ENCODE measurements at places on chromosomes 1 and 21.

- no peak for DNase-seq
Measured at GRCh38 chr1:228717081-228717480, 18.2 kb upstream of the RHOU start.

GRCh38 chr1:150626150-150626549 is 3.3 kb downstream of the ENSA start:
- no peak for DNase-seq

GRCh38 chr1:37999430-38000232 is 5.7 kb downstream of the FHL3 start:
- DNase-seq = no peak

GRCh38 chr1:45785583-45785982 is 17.8 kb upstream of the MAST2 start:
- no peak for DNase-seq

DNA sequence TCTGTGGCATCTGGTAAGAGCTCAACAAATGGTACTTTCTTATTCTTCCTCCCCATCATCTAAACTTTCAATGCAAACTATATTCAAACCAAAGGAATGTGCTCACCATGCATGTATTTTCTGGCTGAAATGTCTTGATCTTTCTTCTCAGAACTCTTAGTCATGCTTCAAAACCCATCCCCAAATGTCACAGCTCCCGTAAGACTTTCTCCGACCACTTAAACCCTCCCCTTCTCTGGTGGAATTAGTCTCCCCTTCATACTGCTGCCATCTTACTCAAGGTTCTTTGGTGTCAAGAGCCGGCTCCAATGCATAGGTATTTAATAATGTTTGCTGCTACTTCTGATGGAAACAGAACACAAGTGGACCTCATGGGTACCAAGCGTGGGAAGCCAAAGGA is 538.1 kb downstream of the MATN1 start:
- no peak for DNase-seq

DNA sequence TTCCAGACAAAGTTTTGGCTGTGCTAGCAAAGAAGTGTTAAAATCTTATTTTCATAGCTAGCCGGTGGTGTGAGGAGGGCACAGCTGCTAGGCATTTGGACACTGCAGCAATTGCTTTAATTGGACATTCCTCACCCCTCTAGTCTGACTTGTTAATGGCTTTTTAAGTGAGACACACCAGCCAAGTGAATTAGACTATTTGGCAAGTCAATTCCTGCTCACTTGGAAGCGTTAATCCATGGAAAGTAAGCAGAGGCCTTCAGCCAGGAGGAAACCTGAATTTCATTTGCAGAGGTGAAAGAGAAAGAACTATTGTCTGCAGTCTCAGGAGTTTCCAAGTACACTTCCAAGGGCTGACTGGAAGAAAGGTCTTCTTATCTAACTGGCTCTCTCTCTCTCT is 175.7 kb downstream of the ST6GALNAC3 start:
- no peak for DNase-seq

GRCh38 chr1:63918418-63918945 is 144.7 kb downstream of the ROR1 start:
- no peak for DNase-seq

DNA sequence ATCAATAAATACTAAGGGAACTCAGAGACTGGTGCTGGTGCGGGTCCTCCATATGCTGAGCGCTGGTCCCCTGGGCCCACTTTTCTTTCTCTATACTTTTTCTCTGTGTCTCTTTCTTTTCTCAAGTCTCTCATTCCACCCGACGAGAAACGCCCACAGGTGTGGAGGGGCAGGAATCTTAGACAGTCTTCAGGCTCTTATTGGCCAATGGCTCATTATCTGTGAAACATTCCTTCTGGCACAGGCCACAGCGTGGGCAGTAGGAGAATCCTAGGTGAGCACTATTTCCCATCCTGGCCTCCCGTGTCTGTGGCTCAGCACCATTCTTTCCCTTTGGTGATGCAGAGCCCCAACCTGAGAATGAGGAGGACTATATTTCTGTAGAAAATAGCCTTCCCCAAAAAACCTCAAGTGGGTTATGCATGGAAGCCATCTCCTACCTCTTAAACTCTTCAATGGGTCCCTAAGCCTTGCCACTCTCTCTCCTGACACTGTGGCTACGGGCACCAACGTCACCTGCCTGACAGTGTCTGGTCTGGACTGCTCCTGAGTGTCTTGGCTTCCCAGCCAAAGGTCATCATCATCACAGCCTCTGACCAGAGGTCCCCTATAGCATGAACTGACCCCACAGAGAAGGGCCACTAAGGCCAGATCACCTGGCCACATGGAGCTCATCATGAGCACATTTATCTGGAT is 6.2 kb upstream of the SLAMF1 start:
- no peak for DNase-seq

GRCh38 chr1:43152866-43153265 is 19.2 kb downstream of the EBNA1BP2 start:
- no peak for DNase-seq

DNA sequence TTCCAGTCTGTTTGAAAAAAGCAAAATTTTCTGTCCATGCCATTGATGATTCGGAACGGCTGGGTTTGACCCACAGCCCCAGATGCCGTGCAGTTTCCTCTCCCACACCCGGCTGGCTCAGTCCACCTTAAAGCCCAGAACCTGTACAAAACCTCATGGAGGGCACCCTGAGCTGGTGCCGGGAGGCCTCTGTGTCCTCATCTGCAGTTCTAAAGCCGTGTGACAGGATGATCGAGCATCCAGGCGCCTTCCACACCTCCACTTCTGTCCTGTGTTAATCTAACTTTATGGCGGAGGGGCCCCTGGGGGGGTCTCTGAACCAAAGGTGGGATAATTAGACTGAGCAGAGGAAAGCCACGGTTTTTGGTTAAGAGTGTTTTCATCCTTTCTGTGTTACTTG is 49.6 kb downstream of the SLC37A1 start:
- DNase-seq = no peak

DNA sequence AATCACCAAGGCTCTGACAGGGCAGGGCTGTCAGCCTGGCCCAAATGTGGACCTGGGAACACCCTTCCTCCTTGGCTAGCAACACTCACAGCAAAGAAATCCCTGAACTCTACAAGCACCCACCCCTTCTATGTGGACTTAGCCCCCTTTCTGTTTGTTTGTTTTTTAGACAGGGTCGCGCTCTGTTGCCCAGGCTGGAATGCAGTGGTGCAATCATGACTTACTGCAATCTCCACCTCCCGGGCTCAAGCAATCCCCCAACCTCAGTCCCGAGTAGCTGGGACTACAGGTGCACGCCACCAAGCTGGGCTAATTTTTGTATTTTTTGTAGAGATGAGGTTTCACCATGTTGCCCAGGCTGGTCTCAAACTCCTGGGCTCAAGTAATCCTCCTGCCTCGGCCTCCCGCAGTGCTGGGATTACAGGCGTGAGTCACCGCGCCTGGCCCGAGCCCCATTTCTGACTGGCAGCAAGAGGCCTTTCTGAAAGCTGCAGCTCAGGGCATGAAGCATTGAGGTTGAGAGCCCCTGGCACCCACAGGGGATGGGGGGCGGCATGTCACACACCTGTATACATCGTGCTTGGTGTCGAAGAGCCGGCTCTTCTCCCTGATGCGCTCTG is 16.2 kb downstream of the RIPK4 start:
- DNase-seq = no peak

DNA sequence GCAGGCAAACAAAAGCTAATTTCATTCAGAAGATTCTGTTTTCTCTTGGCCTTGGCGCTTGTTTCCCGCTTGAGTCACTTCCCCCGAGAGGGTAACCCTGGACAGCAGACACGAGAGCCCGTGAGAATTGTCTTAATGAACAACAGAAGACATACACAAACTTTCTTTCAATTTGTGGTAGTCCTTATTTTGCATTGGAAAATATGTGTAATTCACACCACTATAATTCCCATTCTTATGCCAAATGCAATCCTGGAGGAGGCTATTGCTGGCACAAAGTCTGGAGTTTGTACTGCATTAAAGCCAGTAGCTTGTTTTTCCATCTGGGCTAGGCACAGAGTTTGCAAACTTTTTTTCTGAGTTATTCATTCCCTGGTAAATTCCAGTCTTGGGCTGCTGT is 109.8 kb upstream of the IVNS1ABP start:
- no peak for DNase-seq

DNA sequence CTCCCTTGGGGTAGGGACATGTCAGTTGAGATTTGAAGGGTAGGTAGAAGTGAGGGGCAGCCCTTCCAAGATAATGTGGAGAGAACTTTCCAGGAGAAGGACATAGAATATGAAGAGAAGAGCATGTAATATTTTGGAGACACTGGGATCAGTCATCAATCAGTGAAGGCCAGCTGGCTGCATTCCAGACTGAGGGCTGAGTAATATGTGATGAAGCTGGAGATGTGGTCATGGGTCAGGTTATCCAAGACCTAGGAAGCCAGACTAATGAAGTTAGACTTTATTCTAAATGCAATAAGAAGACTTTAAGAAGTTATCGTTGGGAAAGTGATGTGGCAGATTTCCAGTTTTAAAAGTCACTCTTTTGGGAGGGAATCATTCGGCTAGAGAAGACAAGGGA is 262.0 kb downstream of the HMCN1 start:
- no peak for DNase-seq

- no peak for DNase-seq
Measured at GRCh38 chr21:41768437-41769042, 1.7 kb upstream of the RIPK4 start.

GRCh38 chr21:26127918-26128317 is 42.7 kb downstream of the APP start:
- DNase-seq = no peak

DNA sequence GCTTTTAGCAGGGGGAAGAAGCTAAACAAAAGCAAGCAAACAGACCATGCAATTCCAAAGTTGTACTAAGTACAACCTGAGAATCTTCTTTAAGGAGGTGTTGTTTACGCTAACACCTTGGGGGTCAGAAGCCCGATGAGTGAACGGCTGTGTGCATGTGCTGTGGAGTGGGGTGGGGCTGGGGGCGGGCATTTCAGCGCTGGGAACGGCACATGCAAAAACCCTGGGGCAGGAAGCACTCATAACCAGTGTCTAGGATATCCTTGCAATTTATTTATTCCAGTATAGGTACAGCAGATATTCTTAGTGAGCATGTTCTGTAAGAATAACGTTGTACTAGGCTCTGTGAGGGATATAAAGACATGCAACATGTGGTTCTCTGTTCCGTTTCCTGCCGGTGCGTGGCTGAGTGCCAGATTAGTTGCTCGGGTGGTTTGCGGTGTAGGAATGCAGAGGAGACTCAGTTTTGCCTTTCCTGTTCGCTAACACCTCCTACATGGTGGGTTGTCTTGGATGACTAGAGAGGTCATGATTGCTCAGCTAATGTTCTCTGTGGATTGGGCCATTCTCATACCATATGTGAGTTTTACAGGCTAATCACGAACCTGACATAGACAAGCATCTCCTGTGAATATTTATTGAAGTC is 3.7 kb downstream of the FASLG start:
- peak; percentile 48 for DNase-seq

GRCh38 chr21:35096959-35097358 is 47.9 kb upstream of the RUNX1 start:
- no peak for DNase-seq

DNA sequence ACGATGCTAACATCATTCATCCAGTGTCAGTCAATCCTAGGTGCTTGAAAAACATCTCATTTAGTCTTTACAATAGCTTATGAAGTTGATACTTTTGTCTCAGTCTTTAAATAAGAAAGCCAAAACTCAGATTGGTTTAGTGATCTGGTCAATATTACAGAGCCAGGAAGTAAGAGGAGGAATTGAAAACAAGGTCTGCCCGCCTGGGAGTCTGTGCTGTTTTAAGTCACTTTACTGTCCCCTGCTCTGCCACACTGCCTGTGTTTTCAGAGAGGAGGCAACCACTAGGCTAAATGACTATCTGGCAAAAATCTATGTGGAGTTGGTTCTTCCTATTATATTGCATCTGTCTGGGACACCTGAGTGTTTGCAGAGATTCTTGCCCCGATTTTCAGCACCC is 62.3 kb downstream of the ST6GALNAC3 start:
- DNase-seq = no peak

DNA sequence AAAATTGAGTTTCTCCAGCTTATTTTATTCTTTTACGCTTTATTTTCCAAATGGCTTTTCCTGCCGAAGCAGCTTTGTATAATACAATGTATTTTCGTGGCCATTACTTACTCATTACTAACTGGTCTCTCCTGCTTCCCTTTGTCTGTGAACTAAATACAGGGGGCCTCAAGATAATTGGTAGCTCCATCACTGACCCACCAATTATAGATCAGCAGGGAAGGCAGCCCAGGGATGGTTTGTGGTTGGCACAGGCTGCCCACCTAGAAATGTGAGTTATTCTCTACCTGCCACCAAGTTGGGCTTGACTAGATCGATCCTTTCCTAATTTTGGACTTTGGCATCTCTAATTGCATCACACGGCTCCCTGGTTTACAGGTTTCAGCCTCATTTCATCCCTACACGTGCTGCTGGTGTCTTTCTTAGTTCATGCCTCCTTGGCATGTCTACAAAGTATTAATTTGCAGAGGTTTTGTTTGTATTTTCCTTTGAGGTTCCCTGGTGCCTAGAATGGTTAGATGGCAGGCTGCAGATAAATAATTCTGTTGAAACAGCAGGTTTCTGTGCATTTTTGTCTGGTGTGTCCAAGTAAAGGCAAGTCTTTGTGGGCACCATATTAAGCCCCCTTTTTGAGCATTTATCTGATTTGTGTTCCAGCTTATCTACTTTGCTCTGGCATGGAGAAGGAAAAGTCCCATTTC is 35.2 kb downstream of the PEX14 start:
- DNase-seq = no peak

DNA sequence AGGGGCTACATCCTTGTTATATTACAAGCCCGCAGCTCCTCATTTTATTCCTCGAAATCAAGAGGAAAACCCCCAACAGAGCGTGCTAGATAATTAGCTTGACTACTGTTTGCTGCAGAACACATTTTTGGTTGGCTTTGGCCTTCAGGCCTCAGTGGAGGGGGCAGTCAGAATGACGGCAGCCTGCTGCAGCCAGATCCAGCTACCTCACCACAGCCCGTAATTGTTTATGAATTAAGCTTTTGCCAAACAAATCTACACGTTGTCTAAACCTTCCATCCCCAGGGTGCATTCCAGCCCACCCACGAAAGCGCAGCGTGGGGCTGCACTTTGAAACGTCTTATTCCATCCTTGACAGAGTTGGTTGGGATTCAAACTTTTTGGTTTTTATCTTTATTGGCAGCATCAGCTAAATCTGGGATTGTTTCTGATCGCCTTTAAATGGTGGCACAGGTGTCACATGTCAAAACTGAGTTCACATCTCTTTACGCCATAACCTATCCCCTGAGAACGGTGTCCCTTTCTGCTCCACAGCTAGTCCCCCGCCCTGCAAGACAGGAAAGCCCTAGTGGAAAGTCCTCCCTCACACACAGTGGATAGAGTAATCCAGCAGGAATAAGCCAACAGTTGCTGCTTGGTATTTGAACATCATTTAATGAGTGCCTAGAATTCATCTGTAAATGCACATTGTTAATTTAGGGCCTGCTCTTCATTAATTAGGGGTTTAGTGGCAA is 195.5 kb downstream of the LMO4 start:
- no peak for DNase-seq

- DNase-seq = no peak
Measured at GRCh38 chr21:21713651-21714180, 715.5 kb downstream of the NCAM2 start.

DNA sequence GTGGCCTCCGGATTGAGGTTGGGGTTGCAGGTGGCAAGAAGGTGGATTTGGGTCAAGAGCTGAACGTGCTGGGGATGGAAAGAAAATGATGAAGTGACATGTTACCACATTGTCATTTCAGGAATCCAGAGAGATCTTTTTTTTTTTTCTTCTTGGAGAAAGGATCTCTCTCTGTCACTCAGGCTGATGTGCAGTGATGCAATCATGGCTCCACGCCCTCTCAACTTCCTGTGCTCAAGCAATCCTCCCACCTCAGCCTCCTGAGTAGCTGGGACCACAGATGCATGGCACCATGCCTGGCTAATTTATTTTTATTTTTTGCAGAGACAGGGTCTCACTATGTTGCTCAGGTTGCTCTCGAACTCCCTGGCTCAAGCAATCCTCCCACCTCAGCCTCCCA is 80.6 kb downstream of the GON4L start:
- DNase-seq = no peak
